ENCODE measurements at places on chromosomes 12 and 14. TPM values are rescaled to one million over a fixed set of nuclear protein-coding genes. Genes with fewer than 3 reads are reported as not detected.
A peak's percentile ranks its signal among the peaks of the same experiment; 100 is the strongest.

BRAP gene
- 8.8 TPM for total RNA-seq

RFLNA gene
- not detected for total RNA-seq

RNASE1 gene
- total RNA-seq, result 316 TPM

NRL gene
- total RNA-seq, result 2.6 TPM

DPY19L2 gene
- 5.6 TPM for total RNA-seq

GRCh38 chr12:53738406-53739213, 11.4 kb upstream of the CALCOCO1 start:
- H3K4me3 ChIP-seq, result no peak overlapping the region
- peaks cover 12% of the 10 kb centered on the region for H3K27me3 ChIP-seq
- no peaks in the 10 kb centered on the region for H3K36me3 ChIP-seq
- peak; percentile 37 for DNase-seq
- no peak overlapping the region for H3K27ac ChIP-seq
- H3K4me1 ChIP-seq, result peaks cover 27% of the 10 kb centered on the region

DNA sequence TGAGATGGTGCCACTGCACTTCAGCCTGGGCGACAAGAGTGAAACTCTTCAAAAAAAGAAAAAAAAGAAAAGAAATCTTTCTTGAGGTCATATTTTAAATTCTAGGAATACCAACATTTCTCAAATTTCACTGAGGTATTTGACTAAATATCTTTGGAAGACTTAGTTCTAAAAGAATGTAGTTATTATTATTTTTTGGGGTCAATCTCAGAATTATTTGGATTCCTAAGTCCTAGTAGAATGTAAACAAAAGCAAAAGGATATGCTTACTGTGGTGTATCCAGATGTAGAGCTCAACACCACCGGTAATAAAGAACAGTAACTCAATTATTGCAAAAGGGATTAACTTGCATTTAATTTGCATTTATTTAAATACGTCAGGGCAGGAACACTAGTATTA, 25.0 kb downstream of the PRICKLE1 start:
- H3K4me3 ChIP-seq, result no peak overlapping the region
- no peak for DNase-seq
- H3K4me1 ChIP-seq, result peaks cover 9% of the 10 kb centered on the region
- no peaks in the 10 kb centered on the region for H3K27me3 ChIP-seq
- no peaks in the 10 kb centered on the region for H3K36me3 ChIP-seq

- DNase-seq, result peak; percentile 76
- no peaks in the 10 kb centered on the region for H3K27me3 ChIP-seq
- H3K4me3 ChIP-seq, result no peak overlapping the region
Observed at GRCh38 chr14:42929806-42930480, 1323.3 kb downstream of the LRFN5 start.

Measured in body of pancreas (tissue), 4 donors.